GM04503 (cell line): ENCODE measurements at places on chromosomes 3 and 15.

DNA sequence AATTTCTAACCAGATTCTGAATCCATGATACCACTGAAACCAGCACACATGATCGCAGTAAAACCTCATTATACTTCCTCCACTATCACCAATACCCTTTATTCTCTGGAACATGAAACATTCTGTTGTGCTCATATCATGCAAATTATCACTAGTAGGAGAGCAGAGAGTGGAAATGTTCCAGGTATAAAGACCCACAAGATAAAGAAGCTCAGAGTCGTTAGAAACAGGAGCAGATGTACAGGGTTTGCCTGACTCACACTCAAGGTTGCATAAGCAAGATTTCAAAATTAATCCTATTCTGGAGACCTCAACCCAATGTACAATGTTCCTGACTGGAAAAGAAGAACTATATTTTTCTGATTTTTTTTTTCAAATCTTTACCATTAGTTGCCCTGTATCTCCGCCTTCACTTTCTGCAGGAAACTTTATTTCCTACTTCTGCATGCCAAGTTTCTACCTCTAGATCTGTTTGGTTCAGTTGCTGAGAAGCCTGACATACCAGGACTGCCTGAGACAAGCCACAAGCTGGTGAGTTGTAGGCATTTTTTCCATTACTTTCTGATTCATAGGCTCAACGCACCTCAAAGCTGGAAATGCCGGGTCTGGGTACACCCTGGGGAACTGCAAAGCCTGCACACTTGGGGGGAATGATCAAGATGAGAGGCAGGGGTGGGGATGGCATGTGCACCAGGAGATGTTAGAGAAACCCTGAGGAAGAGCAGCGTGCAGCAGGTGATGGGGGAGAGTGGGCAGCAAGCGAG lies at the start of gene CCR2:
Gene CCR2, plus strand, starts transcription at position 465 of the 764 bp plus-strand sequence. CDS start 3,417 bp downstream, outside the sequence.
- DNase-seq: no peak

GRCh38 chr3:44030687-44031305 lies 210.9 kb upstream of the TOPAZ1 start:
- DNase-seq: no peak

DNA sequence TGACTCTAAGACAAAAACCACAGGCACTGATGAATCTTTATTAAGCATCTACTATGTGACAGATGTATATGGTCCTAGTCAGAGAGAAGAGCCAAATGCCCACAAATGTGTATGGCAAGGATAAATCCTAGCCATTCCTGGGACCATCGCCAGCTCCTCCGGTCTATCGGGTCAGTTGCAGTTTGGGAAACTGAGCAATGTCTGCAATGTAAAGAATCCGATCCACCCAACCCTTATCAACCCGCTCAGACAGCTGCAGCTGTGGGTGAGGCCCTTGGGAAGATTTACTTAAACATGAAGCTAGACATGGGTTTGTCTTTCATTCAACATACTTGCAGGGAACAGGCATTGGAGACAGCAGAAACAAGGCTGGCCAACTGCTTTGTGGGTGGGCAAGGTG lies 40.5 kb upstream of the CDV3 start:
- no peak for DNase-seq

GRCh38 chr15:64379216-64379960 lies 1.9 kb downstream of the PCLAF start:
- DNase-seq: no peak

- DNase-seq: no peak
Observed at GRCh38 chr3:32540899-32541298, 29.8 kb downstream of the DYNC1LI1 start.

DNA sequence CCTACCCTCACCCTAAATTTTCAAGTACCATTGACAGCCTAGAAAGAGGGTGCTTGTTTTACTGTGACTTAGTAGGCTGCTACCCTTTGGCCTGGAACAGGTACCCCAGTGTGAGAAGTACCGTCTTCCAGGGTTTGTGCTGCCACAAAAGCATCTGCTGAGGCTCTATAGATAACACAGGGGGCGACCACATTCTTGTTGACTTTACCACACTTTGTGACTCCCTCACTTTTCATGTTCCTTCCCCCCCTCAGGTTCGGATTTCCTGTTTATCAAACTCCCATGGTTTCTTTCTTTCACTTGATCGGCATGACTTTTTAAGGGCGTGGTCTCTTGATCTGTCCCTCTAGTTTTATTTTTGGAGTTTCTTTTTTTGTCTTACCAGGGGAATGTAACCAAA lies 23.5 kb downstream of the EXOG start:
- no peak for DNase-seq

- DNase-seq: no peak
Observed at GRCh38 chr3:27666708-27667107, 55.4 kb downstream of the EOMES start.

GRCh38 chr3:11718637-11719405 lies 75.1 kb upstream of the VGLL4 start:
- no peak for DNase-seq

DNA sequence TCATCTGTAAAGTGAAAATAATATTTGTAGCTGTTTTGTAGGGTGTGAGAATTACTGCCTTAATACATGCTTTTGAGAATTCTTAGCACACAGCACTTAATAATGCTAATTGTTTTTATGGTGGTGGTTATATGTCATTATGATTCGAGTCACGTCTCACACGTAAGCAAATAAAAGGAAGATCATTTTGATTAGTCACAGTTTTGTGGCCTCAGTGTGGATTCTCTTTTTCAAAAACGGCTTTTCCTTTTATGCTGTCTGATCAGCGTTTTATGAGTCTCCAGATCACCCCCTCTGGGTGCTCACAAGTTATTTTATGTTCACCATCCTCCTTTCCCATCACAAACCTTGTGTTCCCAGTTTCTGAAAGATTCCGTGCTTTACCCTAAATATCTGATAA lies 255.6 kb upstream of the CNTN4 start:
- DNase-seq: no peak

GRCh38 chr15:42069496-42070278 lies 24.7 kb downstream of the PLA2G4D start:
- no peak for DNase-seq

DNA sequence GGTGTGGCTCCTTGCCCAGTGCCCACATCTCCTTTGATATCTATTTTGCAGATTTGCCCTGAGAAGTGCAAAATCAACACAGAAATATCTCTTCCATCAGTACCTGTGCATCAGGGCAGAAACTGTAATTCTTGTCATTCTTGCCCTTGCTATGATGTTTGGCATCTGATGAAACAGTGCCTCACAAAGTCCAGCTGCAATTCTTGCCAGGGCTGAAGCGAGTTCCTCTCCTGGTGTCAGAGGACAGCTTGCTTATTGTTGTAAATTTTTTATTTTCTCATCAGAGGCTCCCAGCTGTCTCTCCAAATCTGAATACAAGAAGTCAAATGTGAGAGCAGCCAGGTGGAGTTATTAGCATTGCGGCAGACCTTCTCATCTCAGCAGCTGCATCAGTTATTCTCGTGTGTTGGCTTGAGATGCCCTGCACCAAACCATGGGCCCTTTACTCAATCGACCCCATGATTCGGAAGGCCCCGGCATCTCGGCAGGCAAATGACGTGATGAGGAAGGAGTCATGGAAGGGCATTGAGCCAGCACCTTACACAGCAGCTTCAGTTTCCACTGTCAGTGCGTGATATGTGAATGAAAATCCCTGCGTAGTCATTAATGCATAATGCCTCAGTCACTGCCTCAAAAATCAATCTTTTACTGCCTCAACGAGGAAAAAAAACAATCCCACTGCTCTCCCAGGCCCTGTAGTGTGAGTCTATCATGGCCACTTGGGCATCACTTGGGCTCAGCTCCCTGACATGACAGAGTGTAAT lies 93.4 kb downstream of the CCNL1 start:
- DNase-seq: no peak

- no peak for DNase-seq
Observed at GRCh38 chr3:100216713-100217112, 44.1 kb upstream of the TBC1D23 start.

DNA sequence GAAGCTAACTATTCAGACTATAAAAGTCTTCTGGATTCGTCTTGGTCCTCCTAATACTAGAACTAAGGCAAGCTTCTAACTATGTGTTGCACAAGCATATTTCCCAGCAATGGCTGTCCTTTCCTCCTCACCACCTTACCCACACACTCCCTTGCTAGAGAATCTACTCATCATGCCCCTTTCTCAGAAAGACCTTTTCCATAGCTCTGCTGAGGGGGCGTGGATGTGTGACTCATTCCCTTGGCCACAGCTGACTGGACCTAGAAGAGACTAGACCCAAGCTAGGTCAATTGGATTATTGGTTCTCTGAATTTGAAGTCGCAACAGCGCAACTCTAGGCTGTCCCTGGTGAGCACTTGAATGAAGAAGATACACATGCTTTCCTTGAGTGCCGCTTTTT lies 47.1 kb downstream of the ERC2 start:
- no peak for DNase-seq

GRCh38 chr3:123552095-123552714 lies 32.6 kb downstream of the HACD2 start:
- no peak for DNase-seq

DNA sequence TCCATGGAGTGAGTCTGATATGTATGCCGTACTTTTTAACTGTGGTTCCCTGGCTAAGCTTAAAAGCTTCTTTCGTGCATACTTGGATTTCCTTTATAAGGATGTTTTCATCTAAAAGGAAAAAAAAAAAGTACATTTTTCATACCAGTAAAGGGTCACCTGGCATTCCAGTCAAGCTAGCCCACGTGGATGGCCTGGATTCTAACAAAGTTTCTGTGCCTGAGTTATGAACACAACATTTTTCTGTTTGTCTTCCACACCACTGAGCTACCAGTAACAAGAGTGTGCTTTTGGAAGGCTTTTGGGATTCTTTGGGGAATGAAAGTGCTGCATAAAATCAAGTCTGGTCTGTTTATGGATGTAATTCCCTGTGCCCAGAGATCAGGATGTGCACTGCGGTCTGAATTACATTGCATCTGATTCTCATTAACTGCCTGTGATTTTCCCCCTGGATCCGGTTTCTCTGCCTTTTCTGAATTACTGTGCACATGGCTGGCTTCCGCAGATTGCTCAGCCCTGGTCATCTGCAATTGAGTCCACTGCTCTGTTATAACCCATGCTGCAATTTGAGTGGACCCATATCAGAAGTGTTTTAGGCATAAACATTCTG lies 38.2 kb upstream of the MAGI1 start:
- peak; percentile 75 for DNase-seq

- no peak for DNase-seq
Observed at GRCh38 chr15:74964794-74965193, 8.2 kb upstream of the RPP25 start.

DNA sequence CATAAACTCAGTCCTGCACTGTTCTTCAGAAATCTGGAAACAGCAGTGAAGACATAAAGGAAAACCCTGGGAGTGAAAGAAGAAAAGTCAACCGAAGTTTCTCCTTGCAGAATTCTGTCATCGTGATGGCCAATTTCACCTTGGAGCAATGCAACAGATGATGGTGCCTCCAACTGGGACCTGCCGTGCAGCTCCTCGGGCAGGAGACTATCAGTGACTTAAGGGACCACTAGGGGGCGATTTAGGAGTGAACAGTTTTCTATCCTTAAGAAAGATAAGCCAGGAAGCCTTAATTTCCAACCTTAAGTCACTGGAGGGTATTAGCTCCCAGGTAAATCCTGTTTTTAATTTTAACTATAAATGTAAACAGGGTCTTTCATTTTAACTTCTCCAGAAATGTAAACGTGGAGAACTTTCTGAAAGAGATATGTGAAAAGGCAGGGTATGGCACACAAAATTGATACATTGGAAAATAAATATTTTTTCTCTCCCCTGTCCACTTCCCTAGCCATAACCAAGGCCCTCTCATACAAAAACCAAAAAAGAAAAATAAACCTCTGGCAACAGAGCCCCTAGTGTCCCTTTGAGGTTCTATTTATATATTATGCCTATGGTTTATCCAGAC lies 116.3 kb downstream of the PDZRN3 start:
- no peak for DNase-seq

- DNase-seq: no peak
Observed at GRCh38 chr3:114332342-114333179, 38.7 kb downstream of the TIGIT start.
